H9 (cell line): ENCODE measurements at places on chromosomes 12 and 14. TPM values are rescaled to one million over a fixed set of nuclear protein-coding genes. Genes with fewer than 3 reads are reported as not detected.

DNA sequence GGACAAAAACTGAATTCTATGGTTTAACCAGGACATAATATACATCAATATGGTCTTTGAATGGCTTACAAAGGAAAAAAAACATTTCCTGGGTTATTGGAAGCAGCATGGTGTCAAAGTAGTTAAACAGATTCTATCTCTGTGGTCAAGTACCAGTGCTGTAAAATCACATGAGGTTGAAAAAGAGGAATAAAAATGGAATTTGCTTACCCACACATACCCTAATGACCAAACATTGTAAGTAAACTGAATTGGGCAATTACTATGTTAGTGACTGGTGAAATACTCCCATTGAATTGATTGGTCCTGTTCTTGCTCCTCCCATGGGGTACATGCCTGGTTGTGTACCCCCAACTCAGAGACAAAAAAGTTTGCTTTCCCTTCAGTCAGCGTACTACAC lies 19.6 kb downstream of the IFNG start:
- DNase-seq, result no peak

GRCh38 chr12:12521044-12521485 lies 41.6 kb downstream of the DUSP16 start:
- no peak for DNase-seq

DNA sequence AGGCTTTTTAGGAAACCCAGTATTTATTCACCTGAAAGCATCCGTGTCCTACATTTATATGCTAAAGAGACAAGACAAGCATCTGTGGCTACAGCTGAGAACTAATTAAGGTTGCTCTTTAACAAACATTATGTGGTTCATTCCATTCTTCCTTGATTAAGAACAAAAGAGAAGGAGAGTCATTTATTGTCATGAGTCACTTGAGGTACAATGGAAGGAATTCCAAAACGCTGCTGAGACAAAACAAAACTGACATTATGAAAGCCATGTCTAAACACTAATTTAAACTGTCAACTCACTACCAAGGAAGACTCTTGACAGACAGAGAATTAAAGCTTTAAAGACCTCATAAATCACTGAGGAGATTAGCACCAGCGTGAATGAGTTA lies 214.4 kb downstream of the BMP4 start:
- no peak for DNase-seq

DNA sequence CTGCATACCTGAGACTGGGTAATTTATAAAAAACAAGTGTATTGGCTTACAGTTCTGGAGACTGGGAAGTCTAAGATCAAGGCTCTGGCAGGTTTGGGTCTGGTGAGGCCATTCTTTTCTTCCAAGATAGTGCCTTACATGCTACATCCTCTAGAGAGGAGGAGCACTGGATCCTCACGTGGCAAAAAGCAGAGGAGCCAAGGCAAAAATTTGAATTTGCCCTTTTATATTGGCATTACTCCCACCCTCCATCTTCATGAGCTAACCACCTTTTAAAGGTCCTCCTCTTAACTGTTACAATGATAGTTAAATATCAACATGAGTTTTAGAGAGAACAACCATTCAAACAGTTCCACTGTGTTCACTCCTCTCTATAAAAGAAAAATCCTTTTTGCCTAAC lies 286.3 kb upstream of the SEL1L start:
- DNase-seq, result no peak

- DNase-seq, result no peak
These were observed 374.8 kb downstream of the RMST start for GRCh38 chr12:97837401-97837800.

GRCh38 chr14:55301437-55302121 lies 30.4 kb downstream of the FBXO34 start:
- DNase-seq, result no peak

Gene LYZ
- total RNA-seq, result not detected in 2 replicates

DNA sequence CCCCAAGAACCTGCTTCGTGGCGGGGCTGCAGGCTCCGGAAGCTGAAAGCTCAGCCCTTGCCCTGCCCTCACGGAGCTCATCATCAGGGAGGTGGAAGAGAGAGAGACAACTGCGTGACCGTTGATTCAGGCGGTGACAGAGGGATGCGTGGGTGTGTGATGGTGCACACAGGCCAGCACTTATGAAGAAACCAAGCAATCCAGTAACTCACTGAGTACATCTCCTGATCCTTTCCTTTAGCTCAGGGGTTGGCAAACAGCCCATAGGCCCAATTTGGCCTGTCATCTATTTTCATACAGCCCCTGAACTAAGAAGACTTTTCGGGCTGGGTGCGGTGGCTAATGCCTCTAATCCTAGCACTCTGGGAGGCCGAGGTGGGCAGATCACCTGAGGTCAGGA lies 49.9 kb downstream of the TESC start:
- DNase-seq, result no peak

- no peak for DNase-seq
These were observed 692 bp upstream of the COX14 start for GRCh38 chr12:50111395-50111692.

DNA sequence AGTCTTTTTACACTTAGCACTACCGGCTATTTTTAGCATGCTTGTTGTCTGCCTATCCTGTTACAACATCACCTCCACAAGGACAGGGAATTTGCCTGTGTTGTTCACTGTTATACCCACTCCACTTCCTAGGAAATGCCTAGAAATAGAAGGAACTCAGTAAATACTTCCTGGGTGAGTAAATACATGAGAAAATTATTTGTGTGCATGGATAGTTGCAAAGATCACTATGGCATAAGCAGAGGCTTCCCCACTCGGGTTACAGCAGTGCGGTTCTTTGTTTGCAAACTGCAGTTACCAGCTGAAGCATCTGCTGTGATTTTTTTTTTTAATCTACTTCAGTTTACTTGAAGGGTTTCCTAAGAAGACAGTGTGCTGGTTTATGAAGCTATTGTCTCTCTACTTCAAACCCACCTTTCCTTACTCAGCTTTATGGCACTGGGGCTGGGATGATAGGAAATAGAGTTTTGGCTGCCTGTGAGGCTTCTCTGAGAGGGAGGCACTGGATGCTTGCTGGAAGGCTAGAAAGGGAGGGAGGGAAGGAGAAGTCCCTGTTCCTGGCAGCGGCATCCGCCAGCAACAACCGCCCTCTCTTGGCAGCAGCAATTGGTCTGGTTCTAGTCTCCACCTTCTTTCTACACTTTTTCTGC lies 29.0 kb downstream of the PDE6H start:
- peak; percentile 76 for DNase-seq

DNA sequence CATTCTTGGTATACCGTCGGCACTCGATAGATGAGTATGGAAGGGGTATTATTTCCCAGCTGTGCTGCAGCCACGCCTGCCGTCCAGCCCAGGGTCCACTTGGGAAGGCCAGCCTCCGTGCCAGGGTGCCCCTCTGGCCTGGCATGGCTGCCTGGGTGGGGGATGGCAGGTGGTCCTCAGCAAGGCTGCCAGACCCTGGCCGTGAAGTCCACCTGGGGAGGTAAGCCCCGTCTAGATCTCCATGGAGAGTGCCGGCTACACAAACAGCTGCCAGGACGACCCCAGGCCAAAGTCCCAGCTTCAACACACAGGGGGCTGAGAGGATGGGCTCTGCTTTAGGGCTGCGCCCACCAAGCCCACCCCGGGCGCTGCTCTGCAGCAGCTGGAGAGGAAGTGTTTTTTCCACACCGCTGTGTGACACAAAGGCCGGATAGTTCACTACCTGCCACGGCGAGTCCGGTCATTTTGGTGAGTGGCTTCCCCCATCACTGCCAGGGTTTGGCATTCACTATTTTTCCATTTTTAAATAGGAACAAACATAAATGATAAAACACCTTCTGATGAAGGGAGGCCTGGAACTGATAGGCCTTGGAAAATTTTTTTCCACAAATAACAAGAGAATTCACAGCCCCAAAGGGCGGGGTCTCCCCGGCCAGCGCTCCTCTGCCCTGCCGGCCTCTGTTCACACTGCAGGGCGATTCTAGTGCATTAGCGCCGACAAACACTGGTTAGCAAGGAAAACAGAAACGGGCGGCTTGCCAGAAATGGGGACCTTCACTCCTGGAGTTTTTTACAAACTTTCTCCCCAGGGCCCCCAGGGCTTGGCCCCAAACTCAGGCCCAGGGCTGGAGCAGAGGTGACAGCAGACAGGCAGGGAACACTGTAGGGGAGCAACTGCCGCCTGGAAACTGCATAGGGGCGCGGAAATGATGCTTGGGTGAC lies 161.5 kb downstream of the CALM1 start:
- no peak for DNase-seq

Gene ASIC1
- total RNA-seq, result 3.9 and 4.0 TPM in 2 replicates

Gene VASH1
- total RNA-seq, result 5.8 and 6.2 TPM in 2 replicates

DNA sequence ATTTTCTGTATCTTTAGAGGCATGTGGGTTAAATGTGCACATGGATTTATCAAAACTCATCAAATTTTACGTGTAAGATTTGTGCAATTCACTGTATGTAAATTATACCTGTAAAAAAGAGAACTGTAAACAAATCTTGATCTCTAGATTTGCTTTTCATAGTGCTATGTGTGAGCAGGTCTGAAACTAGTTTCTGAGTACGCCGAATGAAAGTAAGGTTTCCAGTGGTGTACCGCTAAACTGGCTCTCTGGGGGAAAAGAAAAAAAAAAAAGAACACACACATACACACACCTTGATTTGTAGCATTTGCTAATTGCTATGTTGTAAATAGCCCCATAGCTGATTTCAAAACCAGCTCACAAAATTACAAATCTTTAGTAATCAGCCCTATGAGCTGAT lies 8.6 kb upstream of the SLC41A2 start:
- no peak for DNase-seq

Gene GSG1
- total RNA-seq, result 0.22 and 0.33 TPM in 2 replicates

Gene TBX5
- total RNA-seq, result not detected in 2 replicates

Gene NUAK1
- 9.5 and 10.1 TPM in 2 replicates for total RNA-seq

Gene CCDC184
- total RNA-seq, result 0.11 and 0.13 TPM in 2 replicates

Gene IAPP
- total RNA-seq, result not detected in 2 replicates

GRCh38 chr12:108190529-108190928 lies 61.4 kb downstream of the WSCD2 start:
- DNase-seq, result no peak

Gene ACYP1
- 15.5 and 18.9 TPM in 2 replicates for total RNA-seq

DNA sequence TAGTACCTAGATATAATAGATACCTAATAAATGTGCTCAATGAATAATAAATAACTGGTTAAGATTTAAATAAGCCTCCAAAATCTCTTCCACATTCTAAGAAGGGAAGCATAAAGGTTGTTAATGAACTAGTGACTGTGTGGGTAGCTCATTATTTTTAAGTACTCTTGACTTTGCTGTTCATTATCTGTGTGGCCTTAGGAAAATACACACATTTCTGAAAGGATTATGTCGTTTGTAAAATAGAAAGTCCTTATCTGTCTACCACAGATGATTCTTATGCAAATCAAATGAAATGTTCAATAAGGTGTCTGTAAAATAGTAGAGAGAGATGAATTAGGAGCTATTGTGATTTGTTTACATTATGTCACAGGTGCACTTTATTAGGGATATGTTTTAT lies 119.5 kb downstream of the LRRK2 start:
- DNase-seq, result no peak

- DNase-seq, result no peak
These were observed 80.4 kb downstream of the RFLNA start for GRCh38 chr12:124375141-124375788.

DNA sequence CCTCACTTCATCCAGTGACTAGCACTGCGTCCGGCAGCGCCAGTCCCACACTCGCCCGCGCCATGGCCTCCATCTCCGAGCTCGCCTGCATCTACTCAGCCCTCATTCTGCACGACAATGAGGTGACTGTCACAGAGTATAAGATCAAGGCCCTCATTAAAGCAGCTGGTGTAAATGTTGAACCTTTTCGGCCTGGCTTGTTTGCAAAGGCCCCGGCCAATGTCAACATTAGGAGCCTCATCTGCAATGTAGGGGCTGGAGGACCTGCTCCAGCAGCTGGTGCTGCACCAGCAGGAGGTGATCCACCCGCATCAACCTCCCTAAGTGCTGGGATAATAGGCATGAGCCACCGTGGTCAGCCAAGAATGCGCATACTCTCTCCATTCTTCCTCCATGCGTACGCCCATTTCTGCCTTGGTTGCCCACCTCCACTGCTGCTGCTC lies 59.9 kb downstream of the IRF2BPL start:
- DNase-seq, result peak; percentile 90

GRCh38 chr12:70756791-70757190 lies 119.6 kb upstream of the PTPRB start:
- no peak for DNase-seq

Gene NGB
- 0.11 and 0.26 TPM in 2 replicates for total RNA-seq

DNA sequence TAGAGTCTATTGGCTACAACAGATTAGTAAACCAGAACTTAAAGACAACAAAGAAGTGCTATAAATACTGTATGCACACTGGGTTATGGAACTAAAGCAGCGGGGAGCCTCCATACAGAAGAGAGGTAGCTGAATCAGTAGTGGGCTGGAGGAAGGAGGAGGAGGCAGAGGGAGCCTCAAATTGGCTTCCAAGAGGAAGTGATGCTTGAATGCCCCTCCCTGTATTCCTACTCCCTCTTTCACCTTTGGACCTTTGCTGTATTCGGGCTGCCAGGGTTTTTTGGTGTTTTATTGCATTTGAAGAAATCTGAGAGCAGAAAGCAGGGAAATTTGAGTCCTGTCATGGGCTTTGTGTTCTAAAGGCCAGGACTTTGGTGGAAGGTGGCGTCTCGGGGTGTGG lies 104.0 kb upstream of the PTPRB start:
- no peak for DNase-seq

- DNase-seq, result no peak
These were observed 3.4 kb downstream of the CDK2AP1 start for GRCh38 chr12:123267991-123268843.

Gene SGPP1
- 5.5 and 5.8 TPM in 2 replicates for total RNA-seq

GRCh38 chr12:45587012-45587411 lies 142.5 kb upstream of the ARID2 start:
- DNase-seq, result no peak

DNA sequence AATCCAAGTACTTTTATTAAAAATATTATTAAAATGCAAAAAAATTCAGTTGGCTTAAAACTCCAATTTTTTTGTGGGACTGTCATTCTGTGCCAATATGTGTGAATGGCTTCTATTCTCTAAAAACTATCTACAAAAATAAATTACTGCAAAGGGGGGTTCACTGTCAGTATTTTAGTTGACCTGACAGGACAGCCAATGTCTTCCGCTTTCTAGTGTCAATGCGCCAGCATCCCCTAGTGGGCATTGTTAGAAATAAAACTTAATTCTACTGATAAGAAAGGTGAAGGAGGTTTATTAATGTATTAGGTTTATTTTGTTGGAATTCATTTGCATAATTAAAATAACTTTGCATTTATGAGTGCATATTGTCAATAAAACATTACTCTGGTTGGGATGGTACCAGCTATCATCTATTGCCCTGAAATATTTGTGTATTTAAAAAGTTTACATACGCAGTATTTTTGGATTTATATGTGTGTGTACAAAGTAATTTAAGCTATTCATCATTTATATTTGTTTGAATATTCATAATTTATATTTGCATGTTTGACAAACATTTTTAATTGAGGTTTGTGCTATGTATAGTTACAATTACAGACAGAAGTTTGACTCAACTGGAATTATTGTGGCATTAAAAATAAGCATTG lies 527.2 kb downstream of the FLRT2 start:
- no peak for DNase-seq

- no peak for DNase-seq
These were observed 84.6 kb upstream of the GRIP1 start for GRCh38 chr12:66763467-66763866.
